GOT3 (cell line): ENCODE measurements at places on chromosomes 7 and 10.

DNA sequence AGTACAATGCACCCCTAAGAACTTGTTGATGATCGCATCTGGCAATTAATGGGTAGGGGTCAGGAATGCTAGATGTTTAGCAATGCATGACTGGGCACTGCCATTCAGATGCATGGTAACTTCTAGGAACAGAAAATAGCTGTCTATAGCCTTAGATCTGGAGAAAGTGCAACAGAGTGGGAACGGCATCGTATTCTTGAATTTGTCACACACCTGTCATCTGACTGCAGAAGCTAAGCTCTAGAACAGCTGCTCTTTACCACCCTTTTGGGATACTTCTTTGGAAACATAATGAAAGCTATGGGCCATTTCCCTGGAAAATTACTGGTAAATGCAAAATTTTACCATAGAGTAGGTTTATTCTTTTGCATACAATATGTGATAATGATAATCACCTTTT lies 118.1 kb downstream of the SLC25A13 start:
- no peak for DNase-seq

DNA sequence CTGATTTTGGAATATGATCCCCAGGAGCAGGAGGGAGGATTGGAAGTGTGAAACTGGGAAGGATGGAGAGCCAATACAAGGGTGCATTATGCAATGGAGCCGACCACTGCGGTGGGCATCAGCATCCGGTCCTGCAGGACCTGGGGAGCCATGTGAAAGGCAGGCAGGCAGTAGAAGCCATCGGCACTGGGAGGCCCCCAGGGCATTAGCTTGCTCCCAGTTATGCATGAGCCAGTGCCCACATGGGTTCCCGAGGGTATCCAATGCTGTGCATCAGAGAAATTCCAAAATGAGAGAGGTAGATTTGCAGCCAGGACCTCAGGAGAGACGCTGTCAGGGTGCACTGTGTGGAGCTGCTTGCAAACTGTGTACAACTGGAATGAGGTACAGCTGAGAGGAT lies 8.7 kb upstream of the KCP start:
- no peak for DNase-seq

- no peak for DNase-seq
Measured at GRCh38 chr10:117132751-117133231, 5.3 kb downstream of the VAX1 start.

- no peak for DNase-seq
Measured at GRCh38 chr10:128220021-128220420, 93.8 kb upstream of the MKI67 start.

DNA sequence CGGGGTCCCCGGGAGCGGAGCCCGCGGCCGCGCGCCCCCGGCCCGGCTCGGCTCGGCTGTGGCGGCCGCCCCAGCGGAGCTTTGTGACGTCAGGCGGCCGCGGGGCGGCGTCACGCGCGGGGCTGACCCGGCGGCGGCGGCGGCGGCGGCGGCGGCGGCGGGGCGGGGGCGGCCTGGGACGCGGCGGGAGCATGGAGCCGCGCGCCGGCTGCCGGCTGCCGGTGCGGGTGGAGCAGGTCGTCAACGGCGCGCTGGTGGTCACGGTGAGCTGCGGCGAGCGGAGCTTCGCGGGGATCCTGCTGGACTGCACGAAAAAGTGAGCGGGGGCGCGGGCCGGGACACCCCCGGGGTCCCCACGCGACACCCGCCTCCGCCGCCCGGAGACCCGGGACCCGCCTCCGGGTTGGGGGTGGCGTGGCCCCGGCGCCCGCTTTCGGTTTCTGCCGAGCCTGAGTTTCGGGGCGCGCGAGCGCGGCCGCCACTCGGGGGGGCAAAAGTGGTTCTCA lies at the start of gene PWWP2B:
PWWP2B (plus strand) TSS at position 165 of the 506 bp plus-strand sequence; CDS start at position 192, 27 bp downstream.
- no peak for DNase-seq

GRCh38 chr7:114534953-114535352 lies 120.3 kb downstream of the FOXP2 start:
- no peak for DNase-seq

GRCh38 chr7:91314591-91315323 lies 50.5 kb downstream of the FZD1 start:
- no peak for DNase-seq

GRCh38 chr7:134191876-134192275 lies 64.7 kb downstream of the LRGUK start:
- DNase-seq: no peak

DNA sequence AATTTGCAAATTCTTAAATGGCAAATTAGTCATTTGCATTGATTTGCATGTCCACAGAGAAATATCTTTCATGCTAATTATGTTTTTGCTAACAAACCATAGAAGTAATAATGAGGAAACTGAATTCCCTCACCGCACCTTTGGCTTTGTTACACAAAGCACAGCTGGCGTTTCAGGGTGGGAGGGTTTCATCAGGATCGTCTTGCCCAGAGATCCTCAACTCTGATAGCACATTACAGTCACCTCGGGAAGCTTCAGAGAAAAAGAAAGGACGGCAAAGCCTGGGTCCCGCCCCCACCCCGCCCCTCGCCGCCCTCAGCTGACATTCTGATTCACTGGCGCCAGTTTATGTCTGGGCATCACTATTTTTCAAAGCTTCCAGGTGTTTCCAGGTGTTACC lies 119.4 kb downstream of the PTPRN2 start:
- DNase-seq: no peak

DNA sequence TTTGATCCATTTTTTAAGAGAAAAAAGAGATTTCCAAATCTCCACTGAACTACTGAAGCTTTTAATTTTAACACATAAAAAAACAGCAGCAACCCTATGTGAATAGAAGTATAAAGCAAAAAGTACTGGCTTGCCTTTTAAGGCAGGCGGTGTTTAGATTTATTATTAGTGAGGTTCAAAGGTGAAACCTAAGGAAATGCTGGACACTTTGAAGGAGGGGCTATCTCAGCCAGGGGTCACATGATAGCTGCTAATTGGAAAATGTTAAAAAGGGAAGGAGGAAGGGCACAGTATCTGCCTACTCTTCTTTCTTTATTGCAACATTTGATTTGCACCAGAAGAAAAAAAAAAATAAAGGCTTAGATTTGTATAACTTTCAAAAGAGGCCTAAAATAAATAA lies 183.8 kb downstream of the SKAP2 start:
- DNase-seq: no peak

- no peak for DNase-seq
Measured at GRCh38 chr10:113108948-113109347, 158.9 kb downstream of the TCF7L2 start.

DNA sequence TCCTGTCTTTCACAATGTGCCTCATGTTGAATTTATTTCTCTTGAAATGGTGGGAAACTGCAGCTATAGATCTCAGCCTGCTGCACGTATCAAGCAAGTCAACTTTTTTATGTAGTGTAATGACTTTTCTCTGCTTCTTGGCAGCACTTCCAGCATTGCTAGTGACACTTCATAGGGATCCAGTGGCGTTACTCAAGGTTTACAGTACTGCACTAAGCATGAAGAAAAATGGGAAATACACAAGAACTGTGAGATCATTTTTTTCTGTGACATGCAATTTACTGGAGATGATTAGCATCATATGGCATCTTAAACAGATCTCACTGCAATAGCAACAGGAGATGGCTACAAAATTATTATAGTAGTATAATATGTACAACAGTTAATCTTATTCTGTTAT lies 90.9 kb downstream of the POLR1F start:
- DNase-seq: no peak

DNA sequence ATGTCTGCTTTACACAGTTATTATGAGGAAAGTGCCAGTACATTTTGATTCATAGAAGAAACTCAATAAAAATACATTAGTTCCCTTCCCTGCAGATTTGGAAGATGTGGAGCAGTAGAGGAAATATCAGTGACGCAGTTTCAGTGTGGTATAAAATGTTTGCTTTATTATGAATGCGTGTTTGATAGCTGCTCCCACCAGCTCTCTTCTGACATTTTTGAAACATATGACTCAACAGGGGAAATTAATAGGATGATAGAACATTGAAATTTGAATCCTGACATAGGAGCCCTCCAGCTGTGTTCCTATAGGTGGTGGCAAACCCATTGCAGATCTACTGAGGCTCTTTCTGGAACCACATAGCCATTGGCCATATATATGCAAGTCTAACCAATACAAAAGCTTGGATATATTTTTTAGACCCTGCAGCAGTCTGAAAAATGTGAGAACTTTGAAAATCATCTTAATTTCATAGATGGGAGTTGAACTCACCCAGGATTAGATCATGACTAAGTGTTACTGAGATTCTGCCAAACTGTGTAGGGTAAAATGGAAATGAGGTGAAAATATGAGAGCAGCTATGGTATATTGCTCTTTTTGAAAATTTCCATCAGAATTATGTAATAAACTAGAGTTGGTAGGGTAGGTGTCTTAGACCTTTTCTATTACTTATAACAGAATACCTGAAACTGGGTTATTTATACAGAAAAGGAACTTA lies 47.8 kb downstream of the BZW2 start:
- DNase-seq: no peak

- DNase-seq: no peak
Measured at GRCh38 chr10:70791386-70792039, 6.3 kb upstream of the TBATA start.

- DNase-seq: no peak
Measured at GRCh38 chr7:2982831-2983230, 60.8 kb downstream of the CARD11 start.

DNA sequence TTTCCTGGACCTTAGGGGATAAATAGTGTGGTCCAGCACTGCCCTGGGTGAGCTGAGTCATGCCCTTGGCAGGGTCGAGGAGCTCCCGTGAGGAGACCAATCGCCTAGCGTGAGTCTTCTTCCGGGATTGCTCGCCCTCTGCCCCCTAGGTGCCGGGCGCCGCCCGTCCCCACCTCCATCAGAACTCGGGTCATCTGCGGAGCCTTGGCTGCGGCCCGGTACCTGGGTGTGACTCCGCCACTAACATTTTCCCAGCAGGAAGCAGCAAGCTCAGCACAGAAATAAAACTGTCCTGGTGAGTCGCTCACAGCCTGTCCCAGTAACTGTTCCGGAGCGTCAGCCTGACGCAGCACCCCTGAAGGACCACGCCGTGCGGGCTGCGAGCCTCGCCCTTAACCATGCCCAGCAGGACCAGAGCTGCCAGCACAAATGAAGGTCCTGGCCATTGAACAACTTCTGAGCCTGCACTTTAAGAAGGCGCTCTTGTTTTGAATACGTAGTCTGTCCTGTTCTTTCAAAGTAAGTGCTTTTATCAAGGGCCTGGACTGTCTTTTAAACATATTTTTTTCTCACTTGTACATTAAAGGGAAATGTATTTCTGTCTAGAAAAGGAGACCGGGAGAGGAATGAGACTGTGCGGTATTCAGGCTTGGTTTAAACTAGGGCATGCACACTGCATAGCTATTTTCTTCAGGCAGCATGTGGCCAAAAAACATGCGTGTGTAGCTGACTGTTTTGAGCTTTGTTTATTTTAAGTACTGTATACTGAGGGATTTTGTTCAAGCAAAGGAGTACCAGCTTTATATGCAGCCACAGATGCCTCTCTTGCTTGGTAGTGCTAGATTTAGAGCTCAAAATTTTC lies 136.7 kb downstream of the HECW1 start:
- DNase-seq: peak; percentile 79

DNA sequence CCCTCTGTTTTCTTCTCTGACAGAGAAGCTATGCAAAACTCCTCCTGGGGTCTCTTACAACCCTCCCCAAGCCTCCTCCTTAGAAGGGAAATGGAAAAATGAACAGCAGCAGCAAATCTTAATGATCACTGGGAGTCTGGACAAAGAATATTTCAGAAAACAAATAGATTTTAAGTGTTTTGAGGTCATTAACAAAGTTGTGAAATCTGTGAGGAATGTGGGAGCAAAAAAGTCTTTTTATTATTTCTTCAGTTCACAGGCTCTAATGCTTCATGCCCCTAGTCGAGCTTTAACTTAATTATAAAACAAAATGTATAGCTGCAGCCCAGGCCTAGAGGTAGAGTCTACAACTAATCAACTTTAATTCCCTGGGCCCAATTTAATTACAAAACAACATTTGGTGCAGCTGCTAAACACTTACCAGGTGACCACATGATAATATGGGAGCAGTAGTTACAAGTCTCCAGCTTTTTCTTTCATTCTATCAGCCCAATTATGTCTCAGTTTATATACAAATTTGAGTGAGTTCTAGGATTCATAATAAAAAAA lies 293.2 kb downstream of the THSD7A start:
- no peak for DNase-seq

DNA sequence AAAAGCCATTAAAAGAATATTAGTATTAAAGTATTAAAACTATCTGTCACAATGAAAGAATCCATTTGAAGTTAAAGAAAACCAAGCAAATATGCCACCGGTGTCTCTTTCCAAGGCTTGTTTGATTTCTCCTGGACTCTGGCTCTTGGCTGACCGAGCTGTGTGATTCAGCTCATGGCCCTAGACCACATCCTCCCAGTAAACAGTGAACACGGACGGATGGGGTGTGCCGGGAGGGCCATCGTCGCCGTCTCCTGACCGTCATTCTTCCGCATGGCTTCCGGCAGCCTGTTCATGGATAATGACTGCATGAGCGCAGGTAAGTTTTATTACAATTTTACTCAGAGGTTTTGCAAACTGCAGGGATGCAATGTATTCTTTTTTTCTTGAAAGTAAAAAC lies 218.5 kb downstream of the DNAJB6 start:
- DNase-seq: no peak

- DNase-seq: no peak
Measured at GRCh38 chr7:26525398-26526264, 234.0 kb downstream of the SNX10 start.

GRCh38 chr7:44559485-44559884 lies 14.2 kb downstream of the DDX56 start:
- no peak for DNase-seq

DNA sequence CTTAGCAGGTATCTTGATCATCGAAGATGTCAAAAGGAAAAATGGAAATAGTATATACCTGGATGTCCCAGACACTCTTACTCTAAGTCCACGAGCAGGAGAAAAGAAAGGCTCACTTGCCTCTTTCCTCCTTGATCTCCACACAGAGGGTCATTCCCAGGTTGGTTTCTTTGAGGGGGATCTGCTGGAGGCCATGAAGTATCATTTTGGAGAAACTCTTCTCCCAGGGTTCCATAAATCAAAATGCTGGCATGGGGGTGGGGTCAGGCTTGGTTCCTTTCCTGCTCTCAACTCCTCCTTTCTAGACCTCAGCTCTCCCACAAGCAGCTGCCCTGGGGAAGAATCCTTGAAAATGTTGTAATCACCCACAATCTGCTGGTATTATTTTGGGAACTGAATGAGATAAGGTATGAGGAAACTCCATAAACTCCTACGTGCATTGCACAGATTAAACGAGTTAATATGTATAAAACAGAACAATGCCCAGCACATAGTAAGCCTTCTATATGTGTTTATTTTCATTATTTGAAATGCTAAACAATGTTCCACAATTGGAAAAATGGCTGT lies 54.4 kb downstream of the PRKCQ start:
- no peak for DNase-seq
